ENCODE measurements at places on chromosomes 11 and 22. TPM values are rescaled to one million over a fixed set of nuclear protein-coding genes. Genes with fewer than 3 reads are reported as not detected.

GRCh38 chr11:128550261-128550821 lies 37.0 kb downstream of the ETS1 start:
- H3K4me3 ChIP-seq = no peak overlapping the region
- peaks cover 59% of the 10 kb centered on the region for H3K27me3 ChIP-seq
- H3K36me3 ChIP-seq = no peaks in the 10 kb centered on the region
- DNase-seq = no peak

- H3K4me3 ChIP-seq = no peak overlapping the region
- peaks cover 9% of the 10 kb centered on the region for H3K4me1 ChIP-seq
- no peaks in the 10 kb centered on the region for H3K27me3 ChIP-seq
- H3K36me3 ChIP-seq = no peaks in the 10 kb centered on the region
Measured at GRCh38 chr11:110032259-110032658, 60.9 kb upstream of the ZC3H12C start.

DNA sequence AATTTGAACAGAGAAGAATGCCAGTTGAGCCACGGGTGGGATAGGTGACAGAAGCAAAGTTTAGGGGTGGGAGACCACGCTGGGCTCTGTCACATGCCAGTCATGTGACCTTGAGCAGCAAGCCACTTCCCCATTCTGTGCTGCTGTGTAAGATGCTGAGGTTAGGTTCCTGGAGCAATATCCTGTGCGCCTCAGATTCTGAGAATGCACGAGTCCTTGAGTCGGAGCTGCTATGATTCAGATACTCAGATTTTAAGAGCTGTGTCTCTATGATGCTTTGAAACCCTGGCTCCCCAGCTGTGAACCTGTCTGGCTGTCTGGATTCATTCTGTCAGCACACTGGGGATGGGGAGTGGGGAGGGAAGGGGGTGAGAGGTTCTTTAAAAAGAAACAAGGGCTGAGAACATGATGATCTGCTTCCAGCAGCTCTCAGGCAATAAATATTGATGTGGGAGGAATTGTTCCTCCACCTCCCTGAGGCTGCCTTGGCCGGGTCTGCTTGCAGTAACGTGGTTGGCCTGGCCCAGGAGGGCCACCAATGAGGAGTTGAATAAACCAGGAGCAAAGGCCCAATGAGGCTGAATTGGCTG lies 24.0 kb downstream of the SLCO2B1 start:
- H3K4me1 ChIP-seq = peaks cover 9% of the 10 kb centered on the region
- H3K4me3 ChIP-seq = no peak overlapping the region
- no peaks in the 10 kb centered on the region for H3K36me3 ChIP-seq
- no peaks in the 10 kb centered on the region for H3K27me3 ChIP-seq
- peak overlapping the region; percentile 60 for H3K27ac ChIP-seq
- DNase-seq = peak; percentile 40

GRCh38 chr22:39727541-39727940 lies 157.0 kb downstream of the CACNA1I start:
- H3K4me3 ChIP-seq = no peak overlapping the region
- H3K27me3 ChIP-seq = peaks cover 4% of the 10 kb centered on the region
- H3K27ac ChIP-seq = no peak overlapping the region
- no peak for DNase-seq

- H3K4me3 ChIP-seq = no peak overlapping the region
- no peaks in the 10 kb centered on the region for H3K36me3 ChIP-seq
- peak overlapping the region; percentile 47 for H3K27ac ChIP-seq
- no peaks in the 10 kb centered on the region for H3K27me3 ChIP-seq
- DNase-seq = no peak
Measured at GRCh38 chr22:44411226-44412135, 86.6 kb downstream of the RTL6 start.

GRCh38 chr22:47967831-47968230 lies 1205.4 kb downstream of the TBC1D22A start:
- H3K4me1 ChIP-seq = no peaks in the 10 kb centered on the region
- no peak overlapping the region for H3K4me3 ChIP-seq
- no peaks in the 10 kb centered on the region for H3K36me3 ChIP-seq
- H3K27ac ChIP-seq = no peak overlapping the region
- no peak for DNase-seq

- H3K36me3 ChIP-seq = no peaks in the 10 kb centered on the region
- H3K4me1 ChIP-seq = no peaks in the 10 kb centered on the region
- no peak overlapping the region for H3K27ac ChIP-seq
- DNase-seq = no peak
- no peak overlapping the region for H3K4me3 ChIP-seq
Measured at GRCh38 chr22:32016081-32016480, 27.0 kb upstream of the SLC5A1 start.

DNA sequence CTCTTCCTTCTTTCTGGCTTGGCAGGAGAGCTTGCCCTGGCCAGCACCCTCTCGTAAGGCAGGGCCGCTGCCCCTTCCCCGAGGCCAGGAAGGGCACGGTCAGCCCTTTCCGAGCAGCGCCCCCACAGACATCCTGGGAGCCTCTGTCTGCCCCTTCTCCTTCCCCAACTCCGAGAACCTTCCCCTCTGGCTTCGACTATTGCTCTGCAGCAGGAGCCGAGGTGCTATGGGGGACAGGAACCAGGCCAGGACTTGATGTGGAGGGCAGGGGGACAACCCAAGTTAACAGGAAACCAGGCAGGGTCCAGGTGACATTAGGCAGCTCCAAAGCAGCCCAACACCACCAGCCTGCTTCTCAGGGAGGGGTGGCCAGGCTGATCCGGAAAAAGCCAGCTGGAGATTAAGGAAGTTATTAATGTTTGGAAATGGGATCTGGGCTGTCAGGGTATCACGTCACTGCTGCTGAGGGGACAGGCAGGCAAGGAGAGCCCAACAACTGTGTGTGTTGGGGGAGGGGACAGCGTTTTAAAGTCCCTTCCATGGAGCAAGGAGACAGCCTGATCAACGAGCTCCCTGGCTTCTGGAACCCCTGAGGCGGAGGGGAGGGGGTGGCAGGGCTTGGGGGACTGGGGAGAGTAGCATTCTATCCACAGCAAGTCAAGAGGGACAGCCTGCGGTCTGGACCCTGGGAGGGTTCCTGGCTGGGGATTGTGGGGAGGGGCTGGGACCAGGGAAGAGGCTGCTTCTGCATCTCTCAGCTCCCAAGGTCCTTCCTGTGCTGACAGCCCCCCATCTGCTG lies 27.3 kb downstream of the SYT7 start:
- H3K27me3 ChIP-seq = peaks cover 24% of the 10 kb centered on the region
- no peaks in the 10 kb centered on the region for H3K36me3 ChIP-seq
- H3K4me1 ChIP-seq = peaks cover 25% of the 10 kb centered on the region
- no peak overlapping the region for H3K4me3 ChIP-seq
- no peak for DNase-seq
- H3K27ac ChIP-seq = no peak overlapping the region

- no peaks in the 10 kb centered on the region for H3K27me3 ChIP-seq
- no peaks in the 10 kb centered on the region for H3K4me1 ChIP-seq
- peak; percentile 61 for DNase-seq
- H3K36me3 ChIP-seq = no peaks in the 10 kb centered on the region
Measured at GRCh38 chr11:10931761-10932670, 74.2 kb upstream of the ZBED5 start.

Gene CRYBA4
- polyA plus RNA-seq = 0.34 TPM

GRCh38 chr11:119295178-119295577 lies 21.8 kb downstream of the MCAM start:
- H3K27ac ChIP-seq = no peak overlapping the region
- H3K36me3 ChIP-seq = peaks cover 36% of the 10 kb centered on the region
- DNase-seq = peak; percentile 35

- H3K27ac ChIP-seq = no peak overlapping the region
- H3K27me3 ChIP-seq = no peaks in the 10 kb centered on the region
- H3K4me3 ChIP-seq = no peak overlapping the region
- DNase-seq = no peak
Measured at GRCh38 chr11:11733246-11733747, 108.5 kb upstream of the USP47 start.

GRCh38 chr11:2779981-2780849 lies 80.4 kb upstream of the KCNQ1OT1 start:
- peaks cover 47% of the 10 kb centered on the region for H3K4me1 ChIP-seq
- H3K27ac ChIP-seq = peak overlapping the region; percentile 92
- no peak overlapping the region for H3K4me3 ChIP-seq

DNA sequence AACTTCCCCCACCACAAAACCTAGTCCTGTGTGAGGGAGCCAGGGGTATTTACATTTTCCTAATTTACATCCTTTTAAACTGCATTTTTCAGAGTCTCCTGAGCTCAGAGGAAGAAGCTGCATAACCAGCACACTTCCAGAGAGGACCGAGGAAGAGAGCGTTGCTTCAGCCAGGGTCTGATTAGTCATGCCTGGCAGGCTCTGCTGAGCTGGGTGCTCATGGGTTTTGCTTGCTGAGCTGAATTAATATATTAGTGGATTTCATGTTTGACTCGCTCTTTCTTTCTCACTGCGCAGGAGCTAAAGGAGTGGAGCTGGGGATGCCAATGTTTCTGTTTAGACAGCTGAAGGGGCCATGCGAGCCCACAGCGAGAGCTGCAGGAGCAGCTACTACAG lies 539.3 kb upstream of the B3GAT1 start:
- no peak for DNase-seq
- H3K4me3 ChIP-seq = no peak overlapping the region
- H3K4me1 ChIP-seq = no peaks in the 10 kb centered on the region
- H3K36me3 ChIP-seq = no peaks in the 10 kb centered on the region
- H3K27ac ChIP-seq = no peak overlapping the region

All from cardiac muscle cell (in vitro differentiated cells and primary cell).